Hematopoietic multipotent progenitor cell treated with erythropoietin and hydrocortisone succinate and interleukin-3 and kit ligand, for 15 days (in vitro differentiated cells): ENCODE measurements at places on chromosomes 4 and X.

GRCh38 chr4:184810720-184811119, 15.0 kb downstream of the ACSL1 start:
- no peak for DNase-seq

- no peak for DNase-seq
Observed at GRCh38 chrX:25005034-25005381, 10.8 kb downstream of the ARX start.

DNA sequence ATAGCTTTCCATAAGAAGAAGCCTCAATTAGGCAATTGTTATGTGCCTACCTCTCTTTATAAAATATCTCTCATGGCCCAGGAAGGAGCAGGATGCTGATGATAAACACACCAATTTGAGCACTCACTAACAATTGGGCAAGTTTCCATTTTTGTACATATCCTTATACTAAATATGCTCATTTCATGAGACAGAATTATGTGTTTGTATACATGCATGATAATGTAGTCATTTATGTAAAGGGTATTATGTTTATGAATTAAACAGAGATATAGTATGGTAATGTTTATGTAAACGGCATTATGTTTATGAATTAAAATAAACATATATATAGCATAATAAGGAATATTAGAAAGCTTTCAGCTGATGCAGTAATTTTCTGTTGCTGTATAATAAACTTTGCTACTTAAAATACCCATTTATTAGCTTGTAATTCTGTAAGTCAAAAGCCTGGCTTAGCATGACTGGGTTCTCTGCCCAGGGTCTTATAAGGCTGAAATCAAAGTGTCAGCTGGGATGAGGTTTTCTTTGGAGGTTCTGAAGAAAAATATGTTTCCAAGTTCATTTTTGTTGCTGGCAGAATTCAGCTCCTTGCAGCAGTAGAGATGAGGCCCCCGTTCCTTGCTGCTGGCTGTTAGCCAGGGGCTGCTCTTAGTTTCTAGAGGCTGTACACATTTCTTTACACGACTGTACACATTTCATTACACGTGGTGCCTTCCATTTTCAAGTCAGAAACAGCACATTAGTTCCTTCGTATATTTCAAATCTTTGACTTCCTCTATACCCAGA, 89.0 kb downstream of the GLRA2 start:
- no peak for DNase-seq

- DNase-seq, result no peak
Observed at GRCh38 chr4:182906786-182907185, 10.4 kb downstream of the DCTD start.

DNA sequence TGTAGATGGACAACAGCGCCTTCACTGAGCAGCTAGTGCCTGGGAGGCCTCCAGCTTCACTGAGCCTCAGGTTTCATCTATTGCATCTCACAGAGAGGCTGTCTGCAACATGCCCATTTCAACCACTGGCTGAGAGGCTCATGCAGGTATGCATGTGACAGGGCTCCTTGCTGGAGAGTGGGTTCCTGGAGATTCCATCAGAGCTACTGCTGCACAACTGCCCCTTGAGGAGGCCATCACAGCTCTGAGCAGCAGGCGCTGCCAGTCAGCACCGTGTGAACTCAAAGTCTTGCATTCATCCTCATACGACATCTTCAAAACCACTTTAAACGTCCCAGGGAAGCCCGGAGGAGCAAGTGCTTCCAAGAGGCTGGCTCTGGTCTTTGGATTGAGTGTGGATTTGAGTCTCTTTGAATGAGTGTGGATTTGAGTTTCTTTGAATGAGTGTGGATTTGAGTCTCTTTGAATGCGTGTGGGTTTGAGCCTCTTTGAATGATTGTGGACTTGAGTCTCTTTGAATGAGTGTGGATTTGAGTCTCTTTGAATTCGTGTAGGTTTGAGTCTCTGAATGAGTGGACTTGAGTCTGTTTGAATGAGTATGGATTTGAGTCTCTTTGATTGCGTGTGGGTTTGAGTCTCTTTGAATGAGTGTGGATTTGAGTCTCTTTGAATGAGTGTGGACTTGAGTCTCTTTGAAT, 8.7 kb downstream of the P2RY8 start:
- DNase-seq, result no peak

- DNase-seq, result no peak
Observed at GRCh38 chr4:22514481-22514880, 1.4 kb downstream of the ADGRA3 start.

- no peak for DNase-seq
Observed at GRCh38 chr4:69763233-69763632, 2.8 kb upstream of the SULT1B1 start.

- no peak for DNase-seq
Observed at GRCh38 chr4:149409146-149409545, 406.5 kb downstream of the IQCM start.

GRCh38 chr4:163382178-163382869, 38.6 kb downstream of the NPY5R start:
- DNase-seq, result no peak

- no peak for DNase-seq
Observed at GRCh38 chr4:109149836-109150235, 152.6 kb downstream of the COL25A1 start.

GRCh38 chr4:151942971-151943370, 182.2 kb upstream of the GATB start:
- DNase-seq, result no peak

DNA sequence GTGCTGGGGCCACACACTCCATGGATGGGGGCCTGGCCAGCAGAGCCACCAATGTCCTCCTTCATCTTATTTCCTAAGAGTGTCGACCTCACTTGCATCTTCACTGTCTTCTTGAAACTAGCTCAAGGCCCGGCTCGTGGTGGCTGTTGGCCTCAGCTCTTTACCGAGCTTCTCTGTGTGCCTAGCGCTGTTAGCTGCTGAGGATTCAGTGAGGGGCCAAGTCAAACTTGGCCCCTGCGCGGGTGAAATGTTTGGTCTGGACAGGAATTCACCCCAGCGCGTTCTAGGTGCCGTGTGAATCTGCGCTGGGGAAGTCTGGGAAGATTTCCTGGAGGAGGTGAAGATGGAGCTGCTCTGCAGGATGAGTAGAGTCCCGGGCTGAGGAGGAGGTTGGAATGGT, 8.5 kb downstream of the SORCS2 start:
- DNase-seq, result no peak

DNA sequence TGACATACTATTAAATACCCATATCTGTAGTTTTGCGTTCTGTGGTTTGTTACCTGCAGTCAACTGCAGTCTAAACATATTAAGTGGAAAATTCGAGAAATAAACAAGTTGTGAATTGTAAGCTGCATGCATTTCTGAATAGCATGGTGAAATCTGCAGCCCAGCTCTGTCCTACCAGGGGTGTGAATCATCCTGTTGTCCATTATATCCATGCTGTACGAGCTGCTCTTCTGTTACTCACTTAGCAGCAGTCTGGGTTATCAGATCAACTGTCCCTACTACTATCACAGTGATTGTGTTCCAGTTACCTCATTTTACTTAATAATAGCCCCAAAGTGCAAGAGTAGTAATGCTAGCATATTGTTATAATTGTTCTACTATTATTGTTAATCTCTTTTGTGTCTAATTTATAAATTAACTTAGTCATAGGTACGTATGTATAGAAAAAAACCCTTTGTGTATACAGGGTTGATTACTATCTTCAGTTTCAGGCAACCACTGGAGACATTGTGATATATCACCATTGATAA, 173.7 kb upstream of the FAT4 start:
- DNase-seq, result no peak

- no peak for DNase-seq
Observed at GRCh38 chr4:184814686-184815045, 11.1 kb downstream of the ACSL1 start.

DNA sequence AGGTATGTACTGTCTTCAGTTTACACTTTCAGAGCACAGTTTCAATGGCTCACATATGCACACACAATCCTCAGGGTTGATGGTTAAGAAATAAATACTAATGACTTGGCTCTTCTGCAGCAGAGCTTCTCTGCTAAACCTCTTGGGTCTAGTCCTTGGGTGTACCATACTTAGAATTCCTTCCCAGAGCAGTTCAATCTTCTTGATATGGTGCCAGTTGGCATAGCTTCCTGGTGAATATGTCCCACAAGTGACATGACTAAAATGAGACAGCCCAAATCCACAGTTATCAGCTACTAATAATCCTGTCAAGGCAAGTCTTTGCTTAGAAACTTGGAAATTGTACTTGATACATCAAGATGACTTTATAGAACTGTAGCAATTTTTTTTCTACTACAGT, 654.4 kb downstream of the IQCM start:
- no peak for DNase-seq

GRCh38 chr4:149465955-149466354, 349.7 kb downstream of the IQCM start:
- no peak for DNase-seq

DNA sequence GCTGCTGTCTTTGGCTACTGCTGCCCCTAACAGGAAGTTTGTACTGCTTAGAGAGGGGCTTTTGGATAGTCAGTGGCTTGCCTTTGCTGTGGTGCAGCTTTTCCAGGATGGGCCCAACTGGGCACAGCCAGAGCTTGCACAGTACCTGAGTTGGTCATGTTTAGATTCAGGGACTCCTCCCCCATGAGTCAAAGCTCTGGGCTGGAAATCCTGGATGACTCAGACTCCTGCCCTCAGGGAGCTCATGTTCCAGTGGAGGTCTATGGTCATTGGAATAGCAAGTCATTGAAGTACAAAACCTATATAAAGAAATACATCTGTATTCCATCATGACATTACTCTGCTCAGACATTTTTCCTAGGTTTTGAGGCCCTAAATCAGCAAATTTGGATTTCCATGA, 66.7 kb upstream of the PJA1 start:
- no peak for DNase-seq

- DNase-seq, result no peak
Observed at GRCh38 chr4:1722551-1723118, 1.3 kb downstream of the TACC3 start.

- no peak for DNase-seq
Observed at GRCh38 chr4:25560605-25561004, 95.0 kb upstream of the SLC34A2 start.

GRCh38 chr4:76644831-76645485, 209.9 kb downstream of the SHROOM3 start:
- DNase-seq, result no peak

- DNase-seq, result no peak
Observed at GRCh38 chrX:102154218-102154860, 1.4 kb downstream of the BEX5 start.

- no peak for DNase-seq
Observed at GRCh38 chr4:71878376-71878775, 94.5 kb upstream of the GC start.

DNA sequence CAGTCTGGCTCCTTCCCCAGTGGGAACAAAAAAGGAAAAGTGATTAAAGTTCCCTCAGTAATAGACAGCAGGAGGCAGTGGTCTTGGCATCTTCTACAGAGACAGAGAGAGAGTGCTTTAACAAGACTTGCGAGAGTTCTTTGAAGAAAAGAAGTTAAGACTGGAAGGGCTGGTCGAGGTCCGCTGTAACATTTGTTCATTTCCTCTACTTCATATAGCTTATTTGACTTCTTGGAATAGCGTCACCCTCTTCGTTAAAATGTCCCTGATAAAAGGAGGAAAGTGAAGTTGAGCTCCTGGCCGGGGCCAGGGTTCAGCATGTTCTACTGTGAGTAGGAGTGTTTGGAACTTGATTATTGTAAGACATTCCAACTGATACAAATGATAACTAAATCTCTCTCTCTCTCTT, 179.8 kb downstream of the SLIT2 start:
- DNase-seq, result no peak

DNA sequence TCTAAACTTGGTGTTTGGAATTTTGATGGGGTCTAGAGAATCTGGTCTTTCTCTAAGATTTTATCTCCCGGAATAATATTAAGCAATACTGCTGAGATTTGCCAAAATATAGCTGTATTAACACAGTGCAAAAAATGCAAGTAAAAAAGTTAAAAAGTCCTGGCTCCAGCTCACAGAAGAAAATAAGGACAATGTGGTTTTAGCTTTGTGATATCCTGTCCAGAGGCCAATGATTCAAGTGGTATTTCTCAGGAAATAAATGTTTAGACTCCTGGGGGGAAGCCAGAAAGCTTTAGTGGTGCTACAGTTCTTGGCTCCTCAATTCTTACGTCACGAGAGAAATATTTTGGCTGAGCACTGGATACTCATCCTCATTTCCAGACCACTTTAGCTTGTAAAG, 40.9 kb upstream of the IL13RA2 start:
- no peak for DNase-seq

DNA sequence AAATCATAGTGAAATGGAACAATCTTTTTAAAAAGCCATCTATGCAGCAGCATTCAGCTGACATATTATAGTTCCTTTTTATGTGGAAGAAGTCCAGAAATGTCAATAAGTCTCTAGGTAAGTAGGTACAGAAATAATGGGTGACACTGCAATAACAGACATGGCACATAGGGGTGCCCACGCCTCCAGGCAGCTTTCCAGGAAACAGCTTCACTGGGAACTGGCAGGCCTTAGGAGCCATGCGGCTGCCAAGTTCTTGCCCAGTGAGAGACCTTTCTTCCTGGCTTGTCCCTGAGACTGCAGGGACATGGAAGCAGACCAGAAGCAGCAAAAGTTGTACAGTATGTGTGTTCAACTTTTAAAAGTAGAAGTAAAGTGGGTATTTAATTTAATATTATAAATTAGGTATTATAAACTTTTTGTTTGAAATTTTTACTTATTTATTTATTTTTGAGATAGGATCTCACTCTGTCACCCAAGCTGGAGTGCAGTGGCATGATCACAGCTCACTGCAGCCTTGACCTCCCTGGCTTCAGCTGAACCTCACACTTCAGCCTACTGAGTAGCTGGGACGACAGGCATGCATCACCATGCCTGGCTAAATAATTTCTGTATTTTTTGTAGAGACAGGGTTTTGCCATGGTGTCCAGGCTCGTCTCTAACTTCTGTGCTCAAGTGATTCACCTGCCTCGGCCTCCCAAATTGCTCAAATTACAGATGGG, 12.1 kb upstream of the ETNPPL start:
- no peak for DNase-seq

GRCh38 chr4:112358415-112358814, 61.2 kb downstream of the ALPK1 start:
- no peak for DNase-seq

GRCh38 chrX:39957816-39958566, 139.8 kb downstream of the BCOR start:
- DNase-seq, result no peak

GRCh38 chr4:60923075-60923474, 277.1 kb upstream of the ADGRL3 start:
- DNase-seq, result no peak

DNA sequence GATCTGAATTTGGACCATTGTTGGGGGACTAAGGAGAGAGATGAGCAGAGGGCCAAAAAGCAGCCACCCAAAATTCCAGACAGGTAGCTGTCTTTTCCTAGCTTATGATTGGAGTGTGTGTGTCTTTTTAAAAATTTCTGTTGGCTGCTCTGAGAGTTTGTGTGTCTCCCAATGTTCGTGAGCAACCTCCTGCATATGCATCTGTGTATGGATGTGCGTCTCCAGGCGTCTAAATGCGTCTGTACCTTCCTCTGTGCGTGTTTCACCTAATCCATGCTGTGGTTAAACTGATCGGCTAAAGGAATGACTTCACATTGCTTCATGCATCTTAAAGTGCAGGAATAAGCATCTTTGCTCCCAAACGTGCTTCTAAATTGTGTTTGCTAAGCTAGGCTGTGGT, 65.5 kb upstream of the LAS1L start:
- DNase-seq, result no peak

- DNase-seq, result no peak
Observed at GRCh38 chrX:70444326-70444945, at the start of gene DLG3. DLG3 (plus strand) TSS chrX:70444835; CDS start chrX:70445202, 367 bp downstream.
